ENCODE measurements at places on chromosomes 5 and 9. TPM values are rescaled to one million over a fixed set of nuclear protein-coding genes. Genes with fewer than 3 reads are reported as not detected.

GRCh38 chr9:116002624-116003023 lies 151.0 kb upstream of the PAPPA start:
- no peak for DNase-seq

- DNase-seq, result no peak
Observed at GRCh38 chr9:100111235-100111634, 12.2 kb downstream of the INVS start.

GRCh38 chr9:131149688-131150053 lies 24.3 kb downstream of the NUP214 start:
- no peak for DNase-seq

Gene OTULINL
- total RNA-seq, result 31.4 TPM

- DNase-seq, result no peak
Observed at GRCh38 chr9:4852419-4852818, 59.7 kb downstream of the RCL1 start.

DNA sequence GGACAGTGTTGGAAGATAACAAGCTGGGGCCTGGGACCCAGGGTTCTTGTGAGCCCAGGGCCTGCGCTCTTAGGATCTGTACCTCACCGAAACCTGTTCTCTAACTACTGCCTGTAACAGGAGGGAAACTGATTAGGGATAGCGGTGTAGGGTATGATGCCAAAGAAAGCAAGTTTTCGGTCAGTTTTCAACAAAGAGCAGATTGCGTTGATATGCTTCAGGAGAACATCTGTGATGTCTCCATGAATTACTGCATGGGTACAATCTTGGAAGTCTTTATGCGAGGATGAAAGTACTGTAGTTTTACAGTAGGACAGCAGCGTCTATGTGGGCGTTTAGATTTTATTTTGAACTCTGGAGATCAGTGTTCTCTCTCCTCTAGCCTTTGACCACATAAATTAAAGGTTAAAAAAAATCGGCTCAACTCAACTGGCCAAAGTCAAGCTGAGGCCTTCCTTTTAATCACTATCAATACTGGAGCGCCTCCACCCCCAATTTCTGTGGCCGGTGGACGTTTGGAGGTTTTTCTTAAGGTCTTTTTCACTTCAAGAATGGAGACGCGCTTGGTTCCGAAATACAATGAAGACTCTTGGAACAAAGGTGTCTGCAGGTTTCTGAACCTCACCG lies 3.0 kb downstream of the NFIL3 start:
- DNase-seq, result no peak

GRCh38 chr5:37477426-37477825 lies 98.3 kb downstream of the WDR70 start:
- DNase-seq, result no peak

- DNase-seq, result no peak
Observed at GRCh38 chr5:17000291-17000939, 64.3 kb upstream of the MYO10 start.

Gene INSL4
- total RNA-seq, result not detected

DNA sequence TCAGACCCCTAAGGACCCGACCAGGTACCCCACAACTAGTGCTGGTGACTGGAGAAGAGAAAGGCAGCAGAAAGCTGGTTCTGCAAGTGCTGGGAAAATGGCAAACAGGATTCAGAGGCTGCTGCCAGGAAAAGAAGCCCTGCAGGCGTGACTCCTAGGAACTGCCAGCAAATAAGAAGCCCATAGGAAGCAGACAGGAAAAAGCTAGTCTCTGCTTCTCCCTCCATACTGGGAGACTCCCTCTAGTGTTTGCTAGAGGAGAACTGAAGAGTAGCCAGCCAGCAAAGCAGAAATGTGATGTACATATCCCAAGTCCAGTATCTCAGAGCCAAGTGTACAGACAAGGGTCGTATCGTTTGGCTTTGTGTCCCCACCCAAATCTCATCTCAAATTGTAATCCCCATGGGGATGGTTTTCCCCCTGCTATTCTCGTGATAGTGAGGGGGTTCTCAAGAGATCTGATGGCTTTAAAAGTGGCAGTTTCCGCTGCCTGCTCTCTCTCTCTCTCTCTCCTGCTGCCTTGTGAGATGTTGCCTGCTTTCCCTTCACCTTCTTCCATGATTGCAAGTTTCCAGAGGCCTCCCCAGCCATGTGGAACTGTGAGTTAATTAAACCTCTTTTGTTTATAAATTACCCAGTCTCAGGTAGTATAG lies 38.1 kb upstream of the TUSC1 start:
- DNase-seq, result no peak

DNA sequence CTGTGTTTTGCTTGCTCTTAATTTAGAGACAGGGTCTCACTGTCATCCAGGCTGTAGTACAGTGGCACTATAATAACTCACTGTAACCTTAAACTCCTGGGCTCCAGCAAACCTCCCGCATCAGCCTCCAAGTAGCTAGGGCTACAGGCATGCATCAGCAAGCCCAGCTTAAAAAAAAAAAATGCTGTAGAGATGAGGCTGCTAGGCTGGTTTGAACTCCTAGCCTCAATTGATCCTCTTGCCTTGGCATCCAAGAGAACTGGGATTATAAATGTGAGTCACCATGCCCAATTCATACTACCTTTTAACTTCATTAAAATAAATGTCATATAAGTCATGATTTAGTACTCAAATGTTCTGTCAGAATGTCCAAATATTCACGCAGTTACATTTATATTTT lies 2195.7 kb upstream of the C9orf72 start:
- DNase-seq, result no peak

DNA sequence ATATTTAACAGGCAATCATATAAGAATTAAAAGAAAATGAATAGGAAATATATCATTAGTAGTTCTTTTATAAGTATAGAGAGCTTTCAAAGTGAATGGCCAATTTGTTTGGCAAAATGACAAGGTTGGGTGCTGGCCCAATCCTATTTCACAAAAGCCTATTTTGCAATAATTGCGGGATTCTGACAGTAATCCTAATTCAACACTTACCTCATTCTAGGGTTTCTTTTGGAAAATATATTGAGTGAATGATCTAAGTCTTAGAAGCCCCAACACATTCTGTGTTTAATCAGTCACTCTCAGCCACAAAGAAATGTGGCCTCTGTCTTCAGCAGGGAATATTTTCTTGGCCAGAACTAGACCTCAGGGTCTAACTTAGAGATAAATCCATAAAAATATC lies 835.9 kb upstream of the ZNF608 start:
- no peak for DNase-seq

DNA sequence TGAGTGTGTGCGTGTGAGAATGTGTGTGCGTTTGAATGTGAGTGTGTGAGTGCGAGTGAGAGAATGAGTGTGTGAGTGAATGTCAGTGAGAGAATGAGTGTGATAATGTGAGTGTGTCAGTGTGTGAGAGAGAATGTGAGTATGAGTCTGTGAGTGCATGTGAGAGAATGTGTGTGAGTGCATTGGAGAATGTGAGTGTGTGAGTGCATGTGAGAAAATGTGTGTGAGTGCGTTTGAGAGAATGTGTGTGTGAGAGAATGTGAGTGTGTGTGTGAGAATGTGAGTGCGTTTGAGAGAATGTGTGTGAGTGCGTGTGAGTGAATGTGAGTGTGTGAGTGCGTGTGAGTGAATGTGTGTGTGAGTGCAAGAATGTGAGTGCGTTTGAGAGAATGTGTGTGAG lies 39.0 kb upstream of the LHX2 start:
- DNase-seq, result no peak

GRCh38 chr9:94867281-94867841 lies 140.9 kb downstream of the AOPEP start:
- no peak for DNase-seq
